ENCODE measurements at places on chromosomes 16 and 17. TPM values are rescaled to one million over a fixed set of nuclear protein-coding genes. Genes with fewer than 3 reads are reported as not detected.

DNA sequence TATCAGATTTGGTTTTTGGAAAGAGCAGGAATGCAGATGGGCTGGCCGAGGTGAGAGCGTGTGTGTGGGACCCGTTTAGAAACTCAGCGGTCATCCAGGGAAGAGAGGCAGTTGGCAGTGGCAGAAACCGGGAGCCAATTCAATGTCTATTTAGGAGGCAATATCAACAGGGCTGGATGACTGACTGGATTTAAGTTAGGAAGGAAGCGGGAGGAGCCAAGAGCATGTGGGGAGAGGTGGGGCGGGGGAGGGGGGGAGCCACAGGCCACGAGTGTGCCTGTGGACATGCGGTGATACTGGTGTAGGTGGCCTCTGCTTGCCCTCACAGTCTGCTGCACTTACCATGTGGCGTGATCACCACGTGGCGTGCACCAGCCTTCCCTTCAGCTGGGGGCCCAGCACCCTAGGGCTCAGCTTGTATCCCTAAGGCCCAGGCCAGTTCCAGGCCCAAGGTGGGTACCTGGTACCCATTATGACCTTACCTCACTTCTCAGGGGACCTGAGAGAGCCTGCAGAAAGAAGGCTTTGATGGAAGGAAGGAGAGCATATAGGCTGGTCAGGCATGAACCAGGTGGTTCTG is 10.8 kb upstream of the TPPP3 start:
- no peak overlapping the region for H3K4me3 ChIP-seq
- no peaks in the 10 kb centered on the region for H3K4me1 ChIP-seq
- no peaks in the 10 kb centered on the region for H3K36me3 ChIP-seq
- no peak overlapping the region for H3K27ac ChIP-seq

- H3K36me3 ChIP-seq = no peaks in the 10 kb centered on the region
- H3K27me3 ChIP-seq = peaks cover 2% of the 10 kb centered on the region
- peaks cover 13% of the 10 kb centered on the region for H3K4me1 ChIP-seq
- H3K4me3 ChIP-seq = no peak overlapping the region
- DNase-seq = peak; percentile 55
Measured at GRCh38 chr17:43832168-43832975, 574 bp downstream of the MPP3 start.

DNA sequence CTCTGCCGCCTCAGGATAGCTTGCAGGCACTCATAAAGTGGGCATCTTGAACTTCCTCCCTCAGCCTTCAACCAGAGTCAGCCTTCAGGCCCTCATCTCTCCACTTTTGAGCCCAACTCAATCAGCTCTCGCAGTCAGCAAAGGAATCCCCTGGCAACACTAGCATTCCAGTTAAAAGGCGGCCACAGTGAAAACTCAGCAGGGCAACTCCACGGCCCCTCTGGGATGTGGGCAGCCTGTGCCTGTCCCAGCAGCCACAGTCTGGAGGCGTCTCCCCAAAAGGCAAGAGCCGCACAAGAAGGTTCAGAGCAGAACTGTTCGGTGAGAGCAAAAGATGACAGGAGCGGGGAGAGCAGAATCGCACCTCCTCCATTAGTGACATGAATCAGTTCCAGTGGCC is 9.0 kb downstream of the TMEM11 start:
- H3K4me3 ChIP-seq = no peak overlapping the region
- H3K27me3 ChIP-seq = no peaks in the 10 kb centered on the region
- no peaks in the 10 kb centered on the region for H3K4me1 ChIP-seq
- no peak for DNase-seq

GRCh38 chr17:27551701-27552248 is 79.2 kb upstream of the LGALS9 start:
- no peak overlapping the region for H3K27ac ChIP-seq
- no peaks in the 10 kb centered on the region for H3K27me3 ChIP-seq
- no peak overlapping the region for H3K4me3 ChIP-seq
- peaks cover 35% of the 10 kb centered on the region for H3K4me1 ChIP-seq
- no peaks in the 10 kb centered on the region for H3K36me3 ChIP-seq
- DNase-seq = no peak

- no peak overlapping the region for H3K27ac ChIP-seq
- DNase-seq = no peak
- H3K36me3 ChIP-seq = no peaks in the 10 kb centered on the region
- peaks cover 9% of the 10 kb centered on the region for H3K27me3 ChIP-seq
- no peak overlapping the region for H3K4me3 ChIP-seq
Measured at GRCh38 chr16:71296584-71297340, 7.6 kb upstream of the CMTR2 start.

- DNase-seq = no peak
- H3K27me3 ChIP-seq = no peaks in the 10 kb centered on the region
- H3K4me3 ChIP-seq = no peak overlapping the region
- H3K4me1 ChIP-seq = no peaks in the 10 kb centered on the region
- H3K36me3 ChIP-seq = no peaks in the 10 kb centered on the region
Measured at GRCh38 chr16:76571755-76572154, 294.6 kb downstream of the CNTNAP4 start.

Gene KRT15
- 0.88 TPM for polyA plus RNA-seq
